ENCODE measurements at places on chromosomes 11 and 22.

DNA sequence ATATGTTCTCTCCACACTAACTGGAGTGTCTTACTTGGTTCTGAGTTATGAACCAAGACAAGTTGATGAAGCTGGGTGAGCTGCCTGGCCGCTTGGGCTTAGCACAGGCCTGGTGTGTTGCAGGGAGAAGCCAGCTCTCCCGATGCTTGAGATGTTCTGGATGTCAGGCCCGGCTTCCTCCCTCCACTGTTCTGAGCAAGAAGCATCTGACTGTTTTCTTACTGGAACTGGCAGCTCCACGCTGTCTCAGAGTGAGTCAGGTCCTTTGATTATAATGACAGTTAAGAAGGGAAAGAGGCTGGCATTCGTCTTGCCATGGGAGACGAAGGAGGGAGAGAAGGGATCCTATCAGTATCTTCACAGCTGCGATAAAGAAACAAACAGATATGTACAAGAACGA lies 46.5 kb upstream of the CRTAM start:
- DNase-seq: no peak

DNA sequence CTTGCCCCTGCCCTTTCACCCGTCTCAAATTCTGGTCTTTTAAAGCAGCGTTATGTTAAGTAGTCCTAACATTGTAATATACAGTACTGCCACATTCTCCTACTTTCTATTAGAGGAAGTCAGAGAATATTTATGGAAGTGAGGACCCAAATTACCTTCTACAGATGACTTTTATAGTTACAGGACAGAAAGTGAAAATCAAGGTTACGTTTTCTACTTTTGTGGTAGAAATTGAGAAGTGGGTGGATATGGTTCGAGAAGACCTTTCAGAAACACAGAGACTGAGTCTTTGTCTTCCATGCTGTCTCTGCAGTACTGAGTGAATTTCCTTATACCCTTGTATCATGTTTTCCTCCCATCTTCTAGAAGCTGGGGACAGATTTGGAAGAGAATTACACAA lies 17.1 kb downstream of the SC5D start:
- no peak for DNase-seq

GRCh38 chr11:23232652-23233051 lies 372.4 kb upstream of the CCDC179 start:
- DNase-seq: no peak

GRCh38 chr11:118746988-118747585 lies 43.9 kb downstream of the DDX6 start:
- no peak for DNase-seq

DNA sequence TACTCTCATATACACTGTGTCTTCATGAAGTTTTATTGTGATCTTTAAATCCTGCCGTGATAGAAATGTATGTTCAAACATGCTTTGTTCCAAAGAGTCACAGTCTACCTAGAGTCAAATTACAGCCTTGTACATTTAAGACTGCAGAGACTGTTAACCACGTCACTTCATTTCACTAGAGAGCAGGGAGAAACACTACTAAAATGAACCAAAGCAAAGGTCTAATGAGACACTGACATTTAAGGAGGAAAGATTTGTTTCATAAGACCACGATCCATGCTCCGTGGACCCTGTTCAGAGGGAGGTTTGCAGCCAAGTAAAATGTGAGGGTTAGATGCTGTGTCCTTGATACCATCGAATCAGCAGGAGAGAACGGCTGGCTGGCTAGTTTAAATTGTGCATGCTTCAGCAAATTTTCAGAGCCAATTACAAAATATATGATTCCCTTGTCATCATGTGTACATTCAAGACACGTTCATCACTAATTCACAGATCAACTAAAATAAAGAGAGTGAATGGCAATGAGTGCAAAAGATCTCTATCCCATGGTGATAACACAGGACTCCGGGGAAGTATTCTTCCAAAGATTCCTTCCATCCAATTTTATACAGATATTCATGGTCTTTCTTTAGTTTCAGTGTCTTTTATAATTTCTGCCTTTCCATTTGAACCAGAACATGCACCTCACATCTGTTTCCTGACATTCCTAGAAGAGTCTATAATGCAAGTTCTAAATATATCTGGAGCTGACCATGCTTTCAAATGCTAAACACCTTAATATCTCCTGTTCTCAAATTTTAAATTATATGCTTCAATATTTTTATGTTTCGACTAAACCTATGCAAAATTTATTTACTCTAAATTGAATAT lies 960.9 kb upstream of the FAT3 start:
- no peak for DNase-seq

- no peak for DNase-seq
These were observed 153.3 kb downstream of the SWAP70 start for GRCh38 chr11:9817191-9817590.

GRCh38 chr22:32000181-32000580 lies 42.9 kb upstream of the SLC5A1 start:
- DNase-seq: no peak

DNA sequence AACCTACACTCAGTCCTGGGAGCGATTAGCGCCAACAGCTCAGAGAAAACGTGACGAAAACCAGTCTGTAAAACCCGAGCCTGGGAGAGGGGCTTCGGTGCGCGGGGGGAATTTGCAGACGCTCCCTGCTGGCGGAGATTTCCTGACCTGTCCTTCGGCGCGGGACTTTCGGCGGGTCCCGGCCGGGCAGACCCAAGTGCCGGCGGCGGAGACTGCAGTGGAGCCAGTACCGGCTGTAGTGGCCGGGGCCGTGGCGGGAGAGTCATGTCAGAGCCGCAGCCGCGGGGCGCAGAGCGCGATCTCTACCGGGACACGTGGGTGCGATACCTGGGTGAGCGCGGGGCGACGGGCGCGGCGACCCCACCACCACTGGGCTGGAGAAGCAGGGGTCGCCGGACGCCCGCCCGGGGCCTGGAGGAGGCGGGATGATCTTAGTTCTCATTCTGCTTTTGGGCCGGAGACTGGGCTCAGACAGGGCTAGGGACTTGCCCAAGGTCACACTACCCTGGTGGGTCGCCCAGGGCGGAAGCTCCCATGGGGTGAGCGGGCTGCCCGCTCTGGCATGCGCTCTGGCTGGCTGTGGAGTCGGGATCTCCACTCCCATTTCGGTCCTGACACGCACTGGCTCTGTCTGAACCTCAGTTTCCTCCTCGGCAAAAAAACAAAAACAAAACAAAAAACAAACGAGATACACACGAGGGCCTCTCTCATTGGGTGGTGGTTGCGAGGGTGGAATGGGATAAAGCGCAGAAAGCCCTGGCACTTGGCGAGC lies at the start of gene MTFP1:
Gene MTFP1, plus strand, starts transcription at position 153 of the 772 bp plus-strand sequence. Its CDS starts 112 bp downstream, at position 265.
- DNase-seq: peak; percentile 76

GRCh38 chr11:104893876-104894275 lies 4.4 kb downstream of the CASP12 start:
- no peak for DNase-seq

GRCh38 chr11:34926101-34926830 lies 9.8 kb downstream of the PDHX start:
- DNase-seq: peak; percentile 78

DNA sequence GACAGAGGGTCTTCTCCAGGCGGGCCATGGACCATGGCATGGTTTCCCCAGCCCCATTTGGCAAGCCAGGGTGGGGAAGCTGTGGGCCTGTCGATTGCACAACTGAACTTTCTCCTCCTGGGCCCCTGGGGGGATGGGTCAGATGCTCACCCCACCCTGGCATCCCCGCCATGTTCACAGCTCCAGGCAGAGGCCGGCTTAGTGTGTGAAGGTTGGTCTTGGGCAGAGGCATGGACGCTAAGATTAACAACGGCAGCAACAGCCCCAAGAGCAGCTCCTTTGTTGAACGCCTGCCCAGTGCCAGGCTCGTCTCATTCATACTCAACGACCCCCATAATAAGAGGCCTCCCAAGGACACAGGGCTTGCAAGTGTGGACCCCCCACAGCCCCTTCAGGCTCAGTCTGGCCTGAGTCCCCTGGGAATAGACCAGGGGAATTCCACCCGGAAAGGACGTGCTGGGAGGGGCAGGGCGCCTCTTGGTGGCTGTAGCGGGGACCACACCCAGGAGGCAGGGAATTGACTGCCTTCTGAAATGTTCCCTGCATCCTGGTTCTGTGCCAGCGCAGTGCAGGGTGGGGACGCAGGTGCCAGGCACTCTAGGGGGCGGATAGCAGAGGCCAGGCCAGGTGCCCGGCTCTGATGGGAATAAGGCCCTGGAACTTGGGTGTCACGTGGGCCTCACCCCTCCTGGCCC lies 8.3 kb downstream of the TSPO start:
- no peak for DNase-seq

- no peak for DNase-seq
These were observed 20.8 kb upstream of the PICALM start for GRCh38 chr11:86089659-86090058.

GRCh38 chr22:39179401-39179827 lies 26.9 kb upstream of the CBX7 start:
- DNase-seq: no peak

DNA sequence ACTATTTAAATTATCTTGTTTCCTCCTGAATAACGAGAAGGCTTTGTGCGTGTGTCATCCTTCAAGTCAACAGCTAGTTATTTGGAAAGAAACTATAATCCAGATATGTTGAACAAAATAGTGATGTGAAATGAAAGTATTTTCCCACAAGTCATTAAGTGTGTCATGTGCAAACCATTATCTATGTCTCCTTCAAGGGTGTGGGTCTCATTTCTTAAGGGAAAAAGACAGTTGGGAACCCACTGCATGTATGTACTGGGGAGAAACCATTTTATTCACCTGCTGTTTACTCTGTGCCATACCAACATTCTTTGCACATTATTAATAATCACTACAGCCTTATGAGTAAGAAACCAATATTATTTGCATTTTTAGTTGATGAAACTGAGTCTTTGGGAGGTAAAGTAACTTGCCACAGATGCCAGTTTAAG lies 145.3 kb upstream of the CTSC start:
- no peak for DNase-seq

DNA sequence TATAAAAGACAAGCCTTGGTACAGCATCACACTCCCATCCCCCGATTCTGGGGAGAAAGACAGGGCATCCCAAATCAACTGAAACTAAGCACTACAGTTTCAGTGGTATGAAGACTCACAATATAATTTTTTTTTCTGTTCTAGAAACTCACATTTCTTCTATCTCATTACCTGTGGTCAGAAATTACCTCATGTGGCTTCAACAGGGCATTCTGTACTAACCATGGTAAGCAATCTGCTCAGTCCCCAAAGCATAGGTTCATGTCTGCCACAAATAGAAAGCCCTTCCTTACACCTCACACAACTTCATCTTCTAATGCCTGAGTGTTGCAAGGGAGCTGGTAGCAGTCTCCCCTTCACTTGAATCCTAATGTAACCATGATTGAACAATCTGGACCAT lies 147.4 kb upstream of the POU2AF2 start:
- no peak for DNase-seq

All from erythroblast (primary cell).